ENCODE measurements at places on chromosomes 16 and 17.

GRCh38 chr17:29613352-29613837 lies 9.3 kb downstream of the CORO6 start:
- DNase-seq, result peak; percentile 89

- DNase-seq, result no peak
Observed at GRCh38 chr16:12588510-12588909, 215.2 kb downstream of the CPPED1 start.

DNA sequence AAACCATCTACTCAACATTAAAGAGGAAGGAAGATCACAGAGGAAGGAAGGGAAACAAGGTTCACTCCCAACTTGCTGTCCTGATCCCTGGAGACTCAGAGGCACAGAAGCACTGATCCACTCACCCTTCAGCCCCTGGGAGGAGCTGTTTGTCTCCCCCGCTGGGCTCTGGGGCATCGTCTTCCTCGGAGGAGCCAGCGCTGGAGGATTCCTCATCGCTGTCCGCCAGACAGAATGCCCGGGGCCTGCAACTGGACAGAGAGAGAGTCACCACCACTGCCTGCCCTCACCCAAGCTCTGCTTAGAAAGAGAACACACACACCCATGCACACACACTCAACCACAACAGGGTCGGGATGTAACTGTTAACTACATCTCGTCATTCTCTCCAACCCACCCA lies 24.8 kb upstream of the ERN1 start:
- no peak for DNase-seq

DNA sequence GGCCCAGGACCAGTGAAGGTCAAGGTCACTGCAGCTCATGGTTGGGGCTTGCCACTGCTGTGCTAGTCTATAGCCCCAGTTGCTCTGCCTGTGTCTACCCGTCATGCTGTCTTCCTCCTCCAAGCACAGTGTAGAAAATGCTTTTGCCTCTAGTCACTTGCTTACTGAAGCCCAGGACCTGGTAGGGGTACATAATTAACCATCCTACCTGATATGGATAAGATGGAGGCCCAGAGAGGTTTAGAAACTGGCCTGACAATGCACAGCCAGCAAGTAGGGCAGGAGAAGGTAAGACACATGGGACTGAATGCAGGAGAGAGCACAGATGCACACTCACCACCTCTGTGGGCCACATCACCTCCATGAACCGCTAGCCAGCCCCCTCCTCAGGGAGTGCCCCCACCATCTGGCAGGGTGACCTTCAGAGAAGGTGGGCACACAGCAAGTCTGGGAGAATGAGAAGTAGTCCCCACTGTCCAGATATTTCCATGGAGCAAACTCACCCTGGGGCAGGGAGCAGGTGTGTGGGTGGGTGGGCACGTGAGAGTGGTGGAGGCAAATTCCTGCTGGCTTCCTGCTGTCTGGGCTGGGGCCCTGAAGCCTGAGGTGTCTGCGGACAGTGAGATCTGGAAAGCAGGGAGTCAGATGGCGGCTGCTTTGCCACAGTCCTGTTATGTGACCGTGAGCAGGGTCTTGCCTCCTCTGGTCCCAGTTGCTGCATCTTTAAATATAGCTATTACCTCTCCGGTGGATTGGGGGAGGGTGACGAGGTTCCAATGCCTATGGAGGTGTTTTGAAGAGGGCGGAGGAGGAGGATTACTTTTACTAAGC lies 1.0 kb downstream of the CX3CL1 start:
- no peak for DNase-seq

DNA sequence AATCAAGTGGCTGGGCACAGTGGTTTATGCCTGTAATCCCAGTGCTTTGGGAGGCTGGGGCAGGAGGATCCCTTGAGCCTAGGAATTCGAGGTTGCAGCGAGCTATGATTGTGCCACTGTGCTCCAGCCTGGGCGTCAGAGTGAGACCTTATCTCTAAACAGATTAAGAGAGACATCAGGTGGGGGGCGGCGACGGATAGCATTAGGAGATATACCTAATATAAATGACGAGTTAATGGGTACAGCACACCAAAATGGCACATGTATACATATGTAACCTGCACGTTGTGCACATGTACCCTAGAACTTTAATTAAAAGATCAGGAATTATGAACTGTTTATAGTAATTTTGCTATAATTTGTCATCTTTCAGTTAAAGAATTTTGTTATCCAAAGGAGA lies 10.3 kb downstream of the RAD51C start:
- DNase-seq, result no peak

- peak; percentile 27 for DNase-seq
Observed at GRCh38 chr16:3444032-3444388, 530 bp downstream of the NAA60 start.

GRCh38 chr17:14310101-14310500 lies 9.2 kb downstream of the HS3ST3B1 start:
- no peak for DNase-seq

- DNase-seq, result no peak
Observed at GRCh38 chr17:81299846-81300585, 4.9 kb upstream of the SLC38A10 start.

DNA sequence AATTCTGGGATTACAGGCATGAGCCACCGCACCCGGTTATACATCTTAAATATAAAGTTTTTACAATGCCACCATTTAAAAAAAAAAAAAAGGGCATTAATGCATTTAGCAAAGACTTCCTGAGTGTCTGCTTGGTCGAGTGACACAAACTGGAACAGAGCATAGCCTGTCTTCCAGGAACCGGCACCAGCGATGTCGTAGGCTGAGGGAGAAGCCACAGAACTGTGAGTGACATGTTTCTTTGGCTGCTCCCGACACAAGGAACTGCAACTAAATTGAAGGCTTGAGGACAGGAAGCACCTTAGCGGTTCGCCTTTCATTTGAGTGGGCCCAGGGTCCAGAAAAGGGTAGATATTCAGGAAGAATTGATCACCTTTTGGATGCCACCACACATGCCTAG lies 717.8 kb downstream of the MAF start:
- DNase-seq, result no peak

- no peak for DNase-seq
Observed at GRCh38 chr17:38705803-38706504, 881 bp downstream of the MLLT6 start.

DNA sequence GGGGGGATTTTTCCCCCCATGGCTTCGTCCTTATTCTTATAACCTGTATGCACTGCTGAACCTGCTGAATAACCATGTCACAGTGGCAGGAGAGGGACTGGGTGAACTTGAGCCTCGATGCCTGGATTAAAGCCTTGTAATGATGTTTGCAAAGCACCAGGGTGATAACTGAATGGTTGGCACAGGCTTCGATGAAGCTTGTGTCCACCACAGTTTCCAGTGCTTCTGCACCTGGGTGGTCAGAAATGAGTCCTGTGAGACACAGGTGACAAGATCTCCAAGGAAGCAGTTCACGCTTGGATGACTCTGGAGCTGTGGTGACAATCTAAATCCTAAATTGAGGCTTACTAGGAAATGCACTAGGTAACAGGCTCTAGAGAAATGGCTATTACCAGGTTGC lies 729.3 kb downstream of the MAF start:
- no peak for DNase-seq

GRCh38 chr16:55401046-55401445 lies 77.0 kb downstream of the IRX6 start:
- no peak for DNase-seq

GRCh38 chr16:26157319-26157718 lies 465.6 kb downstream of the HS3ST4 start:
- no peak for DNase-seq

GRCh38 chr17:81221842-81222619 lies 734 bp downstream of the CEP131 start:
- DNase-seq, result no peak

- DNase-seq, result peak; percentile 15
Observed at GRCh38 chr17:49387498-49388289, 25.6 kb upstream of the ZNF652 start.
